Right ventricle myocardium inferior (tissue), 1 donor: ENCODE measurements at places on chromosomes 3 and 15.
A peak's percentile ranks its signal among the peaks of the same experiment; 100 is the strongest.

- no peak for DNase-seq
Measured at GRCh38 chr3:117322866-117323265, 613.3 kb downstream of the TUSC7 start.

DNA sequence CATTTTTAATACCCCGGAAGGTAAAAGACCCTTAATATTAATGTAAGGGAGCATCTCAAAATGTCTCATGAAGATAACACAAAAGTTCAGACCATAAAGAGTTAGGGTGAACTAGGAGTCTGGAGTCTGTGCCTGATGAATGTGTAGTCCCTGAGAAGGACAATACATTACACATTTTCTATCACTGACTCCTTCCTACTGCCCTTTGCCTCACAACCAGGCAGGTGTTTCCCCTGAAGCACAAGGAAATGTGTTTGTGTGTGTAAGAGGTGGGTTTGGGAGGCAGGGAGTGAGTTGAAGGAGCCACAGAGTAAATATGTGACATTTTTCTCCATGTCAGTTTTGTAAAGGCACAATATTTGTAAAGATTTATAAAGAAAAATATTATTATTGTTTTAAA is 59.1 kb downstream of the SSR3 start:
- DNase-seq: no peak

DNA sequence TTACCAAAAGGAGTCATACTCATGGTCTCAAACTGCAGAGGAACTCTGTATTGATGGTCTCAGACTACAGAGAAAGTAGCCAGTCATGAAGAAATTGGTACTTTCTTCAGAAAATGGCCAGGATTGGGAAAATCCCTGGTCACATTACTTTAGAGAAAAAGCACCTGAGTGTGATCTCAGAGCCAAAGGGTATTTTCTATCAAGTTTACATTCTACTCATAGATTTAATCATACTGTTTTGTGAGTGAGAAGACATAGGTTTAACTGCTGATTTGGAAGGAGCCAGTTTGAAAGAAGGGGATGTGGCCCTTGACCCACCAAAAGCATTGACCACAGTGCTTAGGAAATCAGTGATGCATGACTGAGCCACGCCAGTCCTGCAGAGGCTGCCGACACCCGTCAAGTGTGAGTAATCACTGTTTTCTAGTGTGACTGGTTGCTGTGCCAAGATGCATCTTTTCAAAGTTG is 203.6 kb downstream of the AKAP13 start:
- DNase-seq: peak; percentile 73

GRCh38 chr15:101642361-101642760 is 9.8 kb downstream of the TM2D3 start:
- DNase-seq: no peak

DNA sequence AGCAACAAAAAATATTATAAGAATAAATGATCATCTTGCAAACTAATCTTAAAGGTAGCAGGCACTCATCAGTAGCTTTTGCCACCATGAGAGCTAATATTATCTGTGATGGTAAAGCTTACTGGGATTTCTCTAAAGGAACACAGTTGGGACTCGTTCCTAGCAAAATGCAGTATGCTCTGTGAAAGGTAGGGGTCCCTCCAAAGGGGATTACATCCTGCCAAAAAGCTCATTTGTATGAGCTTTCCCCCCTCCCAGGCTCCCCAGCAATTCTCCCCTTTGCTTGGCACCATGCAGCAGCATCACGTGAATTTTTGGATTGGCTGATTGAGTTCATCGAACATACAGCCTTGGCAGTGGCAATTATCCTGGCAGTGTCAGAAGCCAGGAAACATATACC is 361.0 kb upstream of the PLSCR5 start:
- DNase-seq: no peak

DNA sequence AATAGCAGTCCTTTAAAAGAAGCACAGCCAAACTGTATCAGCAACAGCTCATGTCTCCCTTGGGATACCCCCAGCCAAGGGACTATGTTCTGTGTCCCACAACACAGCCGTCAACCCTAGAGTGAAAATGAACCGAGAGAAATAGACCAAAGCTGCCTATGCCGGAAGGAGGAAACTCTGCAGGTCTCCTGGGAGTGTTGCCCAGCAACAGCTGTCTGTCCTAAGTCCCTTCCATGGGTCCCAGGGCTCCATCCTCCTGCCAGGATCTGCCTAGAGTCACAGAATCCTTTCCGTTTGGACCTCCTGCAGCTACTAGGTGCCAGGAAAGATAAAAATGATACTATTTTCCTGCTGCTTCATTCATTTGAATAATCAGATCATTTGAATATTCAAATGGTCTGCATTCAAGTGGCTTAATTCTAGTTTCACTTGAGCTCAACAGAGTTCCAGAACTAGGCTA is 53.1 kb downstream of the TRANK1 start:
- no peak for DNase-seq

- no peak for DNase-seq
Measured at GRCh38 chr15:35673093-35673684, 127.2 kb upstream of the DPH6 start.

DNA sequence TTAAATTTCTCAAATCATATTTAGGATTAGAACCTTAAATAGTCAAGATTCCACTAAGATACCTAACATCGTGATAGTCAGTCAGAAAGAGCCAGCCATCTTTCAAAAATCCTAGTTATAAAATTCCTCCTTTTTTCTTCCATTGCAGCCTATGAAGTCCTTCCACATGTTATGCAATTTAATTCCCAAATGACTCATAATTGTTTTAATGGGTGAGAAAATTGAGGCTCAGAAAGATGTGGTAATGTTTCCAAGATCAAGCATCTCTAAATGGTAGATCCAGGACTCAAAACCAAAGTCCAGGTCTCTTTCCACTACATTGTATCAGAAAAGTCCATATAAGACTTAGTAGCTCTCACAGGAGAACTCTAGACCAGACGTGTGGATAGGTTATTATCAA is 9.5 kb downstream of the CFAP44 start:
- DNase-seq: no peak

GRCh38 chr3:113769551-113769950 is 22.7 kb downstream of the ATP6V1A start:
- DNase-seq: no peak

- DNase-seq: no peak
Measured at GRCh38 chr3:122245513-122246174, 62.2 kb downstream of the CASR start.

- DNase-seq: no peak
Measured at GRCh38 chr15:88818920-88819319, 15.7 kb downstream of the ACAN start.

GRCh38 chr3:33322412-33322811 is 45.2 kb downstream of the FBXL2 start:
- no peak for DNase-seq

GRCh38 chr3:15595955-15596354 is 5.4 kb downstream of the HACL1 start:
- DNase-seq: no peak

DNA sequence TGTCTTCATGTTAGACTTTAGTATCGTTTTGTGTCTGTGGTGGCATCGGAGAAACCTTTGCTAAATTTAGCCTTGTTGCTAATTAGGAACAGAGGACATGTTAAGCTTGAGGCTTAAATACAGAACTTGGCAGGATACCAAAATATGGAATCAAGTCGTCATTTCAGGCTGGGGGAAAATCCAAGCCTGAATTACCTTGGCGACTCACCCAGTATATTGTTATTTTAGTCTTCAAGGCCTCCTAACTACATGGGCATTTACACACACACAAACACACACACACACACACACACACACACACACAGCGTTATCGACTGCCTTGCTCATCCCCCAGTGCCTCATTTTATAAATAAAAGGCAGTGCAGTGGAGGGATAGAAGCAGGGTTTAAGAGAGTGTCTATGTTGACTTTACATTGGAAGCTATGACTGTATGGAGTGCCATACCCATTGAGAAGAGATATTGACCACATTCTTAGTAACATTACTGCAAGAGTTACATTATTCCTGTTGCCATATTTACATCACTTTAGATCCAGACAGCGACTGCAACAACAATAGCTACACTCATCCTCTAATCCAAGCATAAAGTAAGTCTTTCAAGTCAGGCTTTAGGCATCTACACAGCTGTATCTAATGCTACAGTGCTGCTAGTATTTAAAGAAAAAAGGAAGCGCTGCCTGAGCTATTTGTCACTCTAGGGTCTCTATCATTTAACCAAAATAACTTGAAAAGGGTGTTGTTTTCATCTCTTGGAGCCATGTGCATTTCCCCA is 210.8 kb upstream of the SEMA6D start:
- no peak for DNase-seq

DNA sequence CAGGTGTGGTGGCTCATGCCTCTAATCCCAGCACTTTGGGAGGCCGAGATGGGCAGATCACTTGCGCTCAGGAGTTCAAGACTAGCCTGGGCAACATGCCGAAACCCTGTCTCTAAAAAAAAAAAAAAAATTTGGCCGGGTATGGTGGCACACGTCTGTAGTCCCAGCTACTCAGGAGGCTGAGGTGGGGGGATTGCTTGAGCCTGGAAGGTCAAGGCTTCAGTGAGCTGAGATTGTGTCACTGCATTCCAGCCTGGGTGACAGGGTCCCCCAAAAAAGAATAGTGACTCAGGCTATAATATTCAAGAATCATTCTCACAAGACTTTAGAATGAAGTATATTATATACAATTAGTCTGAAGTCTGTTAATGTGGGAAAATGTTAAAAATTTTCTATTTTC is 70.5 kb upstream of the PLXND1 start:
- no peak for DNase-seq

- no peak for DNase-seq
Measured at GRCh38 chr3:27910456-27910855, 188.3 kb upstream of the EOMES start.

DNA sequence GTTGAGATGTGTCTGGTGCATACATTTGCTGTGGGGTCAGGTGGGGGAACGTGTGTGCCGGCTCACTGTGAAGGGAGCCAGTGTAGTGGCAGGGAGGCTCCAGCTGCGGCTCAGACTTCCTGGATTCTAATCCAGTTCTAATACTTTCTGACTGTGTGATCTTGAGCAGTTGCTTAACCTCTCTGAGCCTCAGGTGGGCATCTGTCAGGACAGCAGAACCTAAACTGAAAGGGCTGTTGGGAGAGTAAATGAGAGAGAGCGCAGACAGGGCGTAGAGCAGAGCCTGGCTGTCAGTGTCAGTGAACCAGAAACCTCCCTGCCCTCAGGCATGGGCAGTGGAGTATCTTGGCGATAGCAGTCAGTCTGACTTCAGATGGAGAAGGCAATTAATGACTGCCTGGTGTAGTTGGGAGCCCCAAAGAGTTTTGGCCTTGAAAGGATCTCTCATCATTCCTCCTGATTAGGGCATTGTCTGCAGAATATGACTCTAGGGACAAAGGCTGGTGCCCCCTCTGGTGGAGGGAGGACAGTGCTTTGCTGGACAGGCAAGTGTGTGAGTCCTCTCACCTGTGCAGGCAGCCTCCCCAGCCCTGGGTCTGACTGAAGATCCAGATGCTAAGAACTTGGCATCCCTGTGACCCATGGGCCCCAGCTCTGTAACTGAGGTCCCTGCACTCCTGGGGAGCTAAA is 9.6 kb downstream of the KBTBD13 start:
- DNase-seq: no peak

GRCh38 chr3:2540115-2540514 is 441.4 kb downstream of the CNTN4 start:
- no peak for DNase-seq

- no peak for DNase-seq
Measured at GRCh38 chr3:183074261-183074660, 25.0 kb downstream of the MCCC1 start.

- no peak for DNase-seq
Measured at GRCh38 chr3:28947061-28947460, 333.8 kb upstream of the RBMS3 start.

- no peak for DNase-seq
Measured at GRCh38 chr15:65389226-65389625, 11.4 kb upstream of the IGDCC3 start.

DNA sequence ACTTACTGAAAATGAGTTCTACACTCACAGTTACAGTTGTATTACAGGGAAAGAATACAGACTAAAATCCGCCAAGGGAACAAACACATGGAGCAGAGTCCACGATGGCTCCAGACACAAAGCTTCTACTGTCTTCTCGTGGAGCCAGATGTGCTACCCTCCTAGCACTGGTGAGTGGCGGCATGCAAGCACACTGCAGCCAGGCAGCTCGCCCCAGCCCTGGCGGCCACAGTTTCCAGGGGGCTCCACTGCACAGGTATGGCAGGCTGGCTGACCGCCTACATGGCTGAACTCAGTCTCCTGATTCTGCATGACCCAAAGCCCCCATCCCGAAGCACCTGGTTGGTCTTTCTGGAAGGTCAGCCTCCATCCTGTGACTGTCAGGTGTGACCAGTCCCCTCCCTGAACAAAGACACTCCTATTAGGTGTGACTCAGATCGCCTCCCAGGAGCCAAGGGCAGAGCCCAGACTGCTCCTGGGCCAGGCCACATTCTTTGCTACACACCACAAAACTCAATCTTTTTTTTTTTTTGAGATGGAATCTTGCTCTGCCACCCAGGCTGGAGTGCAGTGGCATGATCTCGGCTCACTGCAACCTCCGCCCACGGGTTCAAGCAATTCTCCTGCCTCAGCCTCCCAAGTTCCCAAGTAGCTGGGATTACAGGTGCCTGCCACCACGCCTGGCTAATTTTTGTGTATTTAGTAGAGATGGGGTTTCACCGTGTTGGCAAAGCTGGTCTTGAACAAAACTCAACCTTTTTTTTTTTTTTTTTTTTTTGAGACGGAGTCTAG is 51.5 kb downstream of the CFAP92 start:
- DNase-seq: no peak

DNA sequence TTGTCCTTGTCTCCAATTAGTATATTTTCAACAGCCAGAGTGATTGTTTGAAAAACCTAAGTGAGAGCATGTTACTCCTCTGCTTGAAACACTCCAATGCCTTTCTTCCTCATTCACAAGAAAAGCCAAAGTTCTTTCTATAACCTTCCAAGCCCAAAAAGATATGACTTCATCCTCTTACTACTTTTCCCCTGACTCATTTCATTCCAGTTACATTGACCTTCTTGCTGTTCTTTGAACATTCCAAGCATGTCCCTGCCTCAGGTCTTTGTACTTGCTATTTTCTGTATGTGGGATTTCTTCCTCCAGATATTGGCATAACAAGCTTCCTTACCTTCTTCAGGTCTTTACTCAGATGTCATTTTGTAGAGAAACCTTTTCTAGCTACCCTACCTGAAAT is 28.3 kb downstream of the EHHADH start:
- DNase-seq: no peak

- DNase-seq: no peak
Measured at GRCh38 chr15:48759921-48760320, 50.9 kb downstream of the CEP152 start.

DNA sequence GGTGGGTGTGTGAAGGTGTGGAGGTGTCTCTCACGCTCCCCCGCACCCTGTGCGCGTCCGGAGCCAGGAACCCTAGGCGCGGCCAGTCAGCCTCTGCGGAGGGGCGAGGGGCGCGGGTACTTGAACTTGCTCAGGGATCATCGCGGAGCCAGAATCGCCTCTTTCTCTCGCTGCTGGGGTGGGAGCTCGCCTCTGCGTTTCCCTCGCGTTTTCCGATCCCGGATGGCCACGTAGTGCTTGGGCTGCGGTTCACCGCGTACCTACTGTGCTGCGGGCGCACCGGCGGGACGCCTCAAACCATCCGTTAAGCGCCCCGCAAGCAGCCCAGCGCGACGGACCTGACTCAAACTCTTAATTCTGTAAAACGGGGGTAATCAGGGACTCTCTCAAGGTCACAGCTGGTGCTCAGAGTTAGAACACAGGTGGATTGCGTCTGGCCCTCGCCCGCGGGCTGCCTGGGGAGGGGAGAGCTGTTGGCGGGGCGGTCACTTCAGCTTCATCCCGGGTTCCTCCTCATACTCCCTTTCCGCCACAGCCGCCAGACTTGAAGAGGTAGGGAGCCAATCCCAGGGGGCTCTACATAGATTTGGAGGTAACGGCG is 686 bp downstream of the MYRIP start:
- DNase-seq: no peak

- no peak for DNase-seq
Measured at GRCh38 chr3:195802795-195803194, 8.9 kb downstream of the MUC4 start.
